Bronchial epithelial cell (primary cell): ENCODE measurements at places on chromosomes 6 and 20. TPM values are rescaled to one million over a fixed set of nuclear protein-coding genes. Genes with fewer than 3 reads are reported as not detected.

Gene TFAP2D
- not detected in 2 replicates for total RNA-seq

GRCh38 chr20:40741507-40742106, 52.6 kb upstream of the MAFB start:
- DNase-seq: peak; percentile 49

DNA sequence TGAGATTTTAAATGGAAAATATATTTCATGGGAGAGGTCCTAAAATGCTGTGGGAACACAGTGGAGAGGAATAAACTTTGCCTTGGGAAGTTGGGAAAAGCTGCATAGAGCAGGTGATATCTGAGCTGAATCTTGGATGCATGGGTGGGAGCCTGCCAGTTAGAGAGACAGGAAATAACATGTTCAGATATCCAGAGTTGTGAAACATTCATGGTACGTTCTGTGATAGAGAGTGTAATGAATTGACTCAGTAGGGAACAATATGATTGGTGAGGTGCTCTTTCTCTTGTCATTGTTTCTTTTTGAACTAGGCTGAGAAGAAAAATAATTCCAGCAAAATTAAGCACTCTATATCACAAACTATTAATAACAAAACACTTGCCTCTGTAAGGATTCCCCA, 72.8 kb downstream of the RPS12 start:
- DNase-seq: peak; percentile 86

Gene CBLN4
- total RNA-seq: not detected in 2 replicates

DNA sequence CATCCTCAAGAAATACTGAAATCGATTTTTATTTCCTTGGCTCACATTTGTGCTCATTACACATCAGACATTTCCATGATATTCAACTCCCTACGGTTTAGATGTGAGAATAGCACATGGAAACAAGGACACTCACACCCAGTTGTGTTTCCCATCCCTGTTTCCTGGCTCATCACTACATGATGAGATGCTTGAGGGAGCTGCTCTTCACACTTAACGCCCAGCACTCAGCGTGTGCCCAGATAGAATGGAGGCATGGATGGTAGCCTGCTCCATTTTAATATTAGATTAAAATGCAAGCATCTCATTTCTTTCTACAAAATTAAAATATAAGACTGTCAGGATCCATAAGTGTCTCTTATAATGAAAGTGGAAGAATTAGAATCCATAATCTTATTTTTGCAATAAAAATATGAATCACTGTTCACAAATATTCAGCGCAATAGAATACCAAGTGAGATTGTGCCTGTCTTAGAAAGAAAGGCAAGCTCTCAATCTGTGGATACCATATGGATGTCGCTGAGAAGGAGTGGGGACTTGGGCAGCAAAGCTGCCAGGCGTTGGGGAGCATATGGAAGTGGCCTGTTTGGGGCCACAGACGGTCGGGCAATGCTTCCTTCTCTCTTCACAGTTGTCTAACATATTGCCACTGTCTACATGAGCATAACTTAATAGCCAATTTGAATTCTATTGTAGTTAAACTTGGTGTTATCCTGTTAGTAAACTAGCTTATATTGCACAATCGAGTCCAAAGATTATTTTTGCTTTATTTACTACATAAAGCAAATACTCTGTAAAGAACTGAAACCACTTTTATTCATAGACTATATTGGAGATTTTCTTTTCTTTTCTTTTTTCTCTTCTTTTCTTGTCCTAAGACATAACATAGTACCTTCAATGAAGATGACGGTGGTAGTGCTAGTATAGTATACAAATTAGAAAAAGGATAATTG, 206.8 kb upstream of the QKI start:
- DNase-seq: no peak

DNA sequence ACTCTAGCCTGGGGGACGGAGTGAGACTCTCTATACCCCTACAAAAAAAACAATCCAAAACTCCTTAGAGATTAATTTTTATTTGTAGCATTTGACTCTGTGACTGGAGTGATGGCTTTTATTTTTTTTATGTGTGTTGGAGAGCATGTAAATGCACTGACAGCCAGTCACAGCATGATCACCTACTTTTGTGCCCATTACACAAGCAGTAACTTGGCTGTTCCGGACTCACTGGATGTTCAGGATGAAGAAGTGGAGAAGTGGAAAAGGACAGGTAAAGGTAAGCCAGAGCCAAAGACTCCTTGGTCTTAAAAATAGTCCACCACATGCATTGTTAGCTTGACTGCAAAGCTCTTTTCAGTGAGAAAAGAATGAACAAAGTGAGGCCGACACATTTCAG, 222.6 kb downstream of the FOXC1 start:
- peak; percentile 7 for DNase-seq

GRCh38 chr6:151763938-151764680, 43.4 kb upstream of the ESR1 start:
- DNase-seq: peak; percentile 93

Gene DPPA5
- total RNA-seq: not detected in 2 replicates

DNA sequence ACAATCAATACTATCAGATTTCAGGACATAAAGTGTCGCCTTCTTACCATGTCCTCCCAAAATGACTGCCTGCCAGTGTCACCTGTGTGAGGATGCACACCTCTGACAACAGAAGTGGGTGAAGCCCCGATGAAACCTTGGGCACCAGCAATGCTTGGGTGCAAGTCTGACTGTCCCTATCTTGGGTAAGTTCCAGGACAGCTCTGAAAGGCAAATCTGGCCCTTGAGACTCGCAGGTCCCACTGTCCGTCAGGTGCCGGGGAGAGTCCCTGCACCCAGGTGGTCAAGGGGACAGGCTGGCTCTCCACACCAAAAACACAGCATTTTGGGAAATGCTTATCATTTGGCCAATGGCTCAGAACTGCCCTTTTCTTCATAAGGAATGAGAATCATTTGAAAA, 43.3 kb downstream of the EZR start:
- DNase-seq: no peak

DNA sequence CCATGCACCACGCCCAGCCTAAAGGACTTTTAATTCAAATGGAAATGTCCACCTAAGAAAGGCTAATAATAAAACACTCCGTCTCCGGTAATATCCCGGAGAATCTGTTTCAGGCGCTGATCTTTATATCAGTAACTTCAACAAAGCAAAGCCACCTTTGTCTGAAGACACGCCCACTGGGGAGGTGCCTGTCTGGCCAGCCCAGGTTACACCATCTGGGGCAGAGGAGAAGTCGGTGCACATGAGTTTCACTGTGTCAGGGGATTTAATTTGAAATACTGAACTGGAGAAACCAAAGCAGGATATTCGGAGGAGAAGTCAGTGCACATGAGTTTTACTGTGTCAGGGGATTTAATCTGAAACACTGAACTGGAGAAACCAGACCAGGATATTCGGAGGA, 9.4 kb downstream of the SERPINB6 start:
- DNase-seq: no peak

Gene HLA-F
- 14.2 and 24.2 TPM in 2 replicates for total RNA-seq

Gene PRICKLE4
- total RNA-seq: 0.53 and 0.90 TPM in 2 replicates

DNA sequence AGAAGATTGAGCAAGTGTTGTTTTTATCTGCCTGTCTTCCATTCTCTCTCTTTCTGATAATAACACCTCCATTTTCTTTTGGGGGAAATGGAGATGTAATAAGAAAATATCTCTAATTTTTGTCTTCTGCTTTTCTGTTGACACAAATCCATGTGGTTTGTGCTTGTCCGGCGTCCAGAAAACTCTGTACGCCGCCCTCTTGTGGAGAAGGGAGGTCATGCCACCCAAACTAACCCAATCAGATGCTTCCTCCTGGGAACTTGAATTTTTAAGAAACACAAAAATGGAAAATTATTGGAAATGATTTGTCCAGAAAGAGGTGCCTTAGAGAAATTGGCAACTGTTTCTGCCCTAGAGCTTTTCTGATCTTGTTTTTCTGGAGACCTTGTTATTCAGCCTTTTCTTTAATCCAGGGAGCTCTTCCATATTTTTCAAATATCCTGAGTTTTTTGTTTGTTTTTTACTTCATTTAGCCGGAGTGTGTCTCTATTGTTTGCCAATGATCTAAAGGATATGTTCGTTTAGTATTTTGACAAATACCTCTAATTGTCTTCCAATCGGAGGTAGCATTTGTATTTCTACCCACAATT, 17.8 kb upstream of the FNDC1 start:
- DNase-seq: peak; percentile 54

GRCh38 chr20:36541227-36541767, at the start of gene MYL9:
MYL9 (plus strand) TSS chr20:36541519; CDS start chr20:36544885, 3,366 bp downstream.
- DNase-seq: no peak

DNA sequence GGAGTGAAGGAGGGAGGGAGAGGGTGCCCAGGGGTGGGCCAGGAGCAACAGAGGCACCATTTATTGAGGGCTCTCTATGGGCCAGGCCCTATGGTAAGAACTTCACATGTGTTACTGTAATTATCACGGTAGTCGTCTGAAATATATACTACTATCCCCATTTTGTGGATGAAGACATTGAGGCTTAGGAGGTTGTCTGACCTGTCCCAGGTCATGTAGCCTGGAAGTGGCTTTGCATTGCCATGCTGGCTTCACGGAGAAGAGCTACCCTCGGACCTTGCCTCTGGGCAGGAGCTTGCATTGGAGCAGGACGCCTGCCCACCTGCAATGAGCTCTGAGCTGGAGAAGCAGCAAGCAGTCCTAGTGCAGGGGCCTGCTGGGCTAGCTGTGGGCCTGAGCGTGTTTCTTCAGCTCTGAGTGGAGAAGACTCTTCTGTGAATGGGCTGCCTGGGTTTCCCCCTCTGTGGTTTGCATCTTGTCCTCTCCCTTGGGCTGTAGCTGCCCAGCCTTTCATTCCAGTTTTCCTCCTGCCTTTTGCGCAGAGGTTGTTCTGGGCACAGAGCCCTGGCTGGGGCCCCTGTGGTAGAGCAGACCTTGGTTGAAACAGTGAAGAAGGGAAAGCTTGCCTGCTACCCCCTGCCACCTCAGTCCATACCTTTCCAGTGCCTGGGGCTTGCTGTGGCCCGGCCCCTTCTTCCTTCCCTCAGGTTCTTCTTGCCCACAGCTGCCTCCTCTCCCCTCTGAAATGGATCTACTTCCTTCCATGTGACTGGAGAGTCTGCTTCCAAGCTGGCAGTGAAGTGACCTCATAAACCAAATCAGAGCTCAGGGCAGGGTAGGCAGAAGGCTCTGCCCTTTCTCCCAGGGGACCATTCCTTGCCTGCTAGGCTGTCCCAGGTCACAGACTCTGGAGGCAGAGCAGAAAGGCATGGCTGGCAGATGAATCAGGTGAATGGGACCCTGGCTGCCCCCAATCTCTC, 24.1 kb upstream of the SRF start:
- no peak for DNase-seq

- DNase-seq: no peak
Observed at GRCh38 chr20:48350313-48350988, 477.3 kb downstream of the PREX1 start.

DNA sequence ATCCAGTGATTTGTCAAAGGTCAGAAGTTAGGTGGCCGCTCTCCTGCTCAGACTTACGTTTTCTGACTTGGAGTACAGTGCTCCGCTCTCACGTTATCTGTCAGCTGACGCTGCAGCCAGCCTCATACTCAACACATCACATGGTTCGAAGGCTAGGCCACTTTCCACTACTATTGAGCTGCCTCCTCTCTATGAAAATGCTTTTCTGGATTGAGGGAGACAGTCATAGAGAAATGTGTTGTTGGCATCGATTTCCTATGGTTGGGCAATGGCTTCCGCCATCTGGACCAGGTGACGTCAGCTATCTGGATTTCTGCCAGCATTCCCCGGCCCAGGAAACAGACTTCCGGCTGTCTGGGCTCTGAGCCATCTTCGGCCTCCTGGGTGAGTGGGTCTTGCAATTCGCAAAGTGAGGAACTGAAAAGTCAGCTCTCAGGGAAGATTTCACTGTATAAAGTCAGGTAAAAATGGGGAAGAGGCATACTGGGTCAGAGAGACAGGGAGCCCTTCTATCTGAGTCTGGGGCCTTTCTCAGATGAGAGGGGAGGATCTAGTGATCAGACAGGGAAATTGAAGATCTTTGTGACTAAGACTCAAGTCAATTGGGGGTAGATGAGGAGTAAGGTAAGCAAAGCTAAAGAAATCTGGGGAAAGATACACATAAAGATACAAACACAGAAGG, 37.5 kb upstream of the IER3 start:
- DNase-seq: peak; percentile 99

DNA sequence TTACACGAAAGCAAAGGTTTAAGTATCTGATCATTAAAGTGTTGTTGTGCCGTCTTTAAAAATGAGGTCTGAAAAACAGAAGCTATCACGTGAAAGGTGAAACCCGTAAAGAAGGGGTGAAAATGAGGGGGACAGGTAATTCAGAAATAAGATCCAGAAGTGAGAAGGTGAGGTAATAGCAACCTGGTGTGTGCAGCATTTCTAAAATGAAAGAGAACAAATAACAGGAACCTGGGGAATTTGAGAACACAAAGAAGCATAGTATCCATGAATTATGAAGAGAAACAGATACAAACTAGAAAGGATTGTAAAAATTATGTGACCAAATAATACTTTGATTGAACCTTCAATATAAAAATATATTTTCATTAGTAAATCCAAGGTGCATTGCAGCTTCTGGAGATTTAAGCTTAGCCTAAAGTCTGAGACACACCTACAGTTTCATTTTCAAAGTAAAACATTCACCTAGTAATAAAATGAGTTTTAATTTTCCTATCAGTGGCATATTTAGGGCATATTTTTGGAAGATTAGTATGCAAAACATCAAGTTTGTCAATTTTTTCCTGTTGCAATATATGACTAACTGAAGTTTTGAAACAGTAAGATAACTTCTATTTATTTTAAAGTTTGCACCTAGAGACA, 1.4 kb downstream of the HEY2 start:
- no peak for DNase-seq

DNA sequence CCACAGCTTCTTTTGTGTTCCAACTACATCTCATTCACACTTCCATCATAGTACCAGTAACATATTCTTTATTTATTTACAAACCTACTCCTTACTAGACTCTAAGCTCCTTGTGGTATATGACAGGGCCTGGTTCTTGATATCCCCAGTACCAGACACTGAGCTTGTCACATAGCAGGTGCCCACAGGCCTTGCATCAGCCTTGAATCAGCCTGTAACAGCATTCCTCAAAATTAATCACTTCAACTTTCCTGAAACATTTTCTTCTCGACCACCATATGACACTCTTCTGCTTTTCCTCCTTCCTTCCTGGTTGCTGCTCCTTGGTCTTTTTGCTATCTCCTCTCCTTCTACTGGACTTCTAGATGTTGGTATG, 24.7 kb upstream of the SRPK1 start:
- DNase-seq: peak; percentile 33

DNA sequence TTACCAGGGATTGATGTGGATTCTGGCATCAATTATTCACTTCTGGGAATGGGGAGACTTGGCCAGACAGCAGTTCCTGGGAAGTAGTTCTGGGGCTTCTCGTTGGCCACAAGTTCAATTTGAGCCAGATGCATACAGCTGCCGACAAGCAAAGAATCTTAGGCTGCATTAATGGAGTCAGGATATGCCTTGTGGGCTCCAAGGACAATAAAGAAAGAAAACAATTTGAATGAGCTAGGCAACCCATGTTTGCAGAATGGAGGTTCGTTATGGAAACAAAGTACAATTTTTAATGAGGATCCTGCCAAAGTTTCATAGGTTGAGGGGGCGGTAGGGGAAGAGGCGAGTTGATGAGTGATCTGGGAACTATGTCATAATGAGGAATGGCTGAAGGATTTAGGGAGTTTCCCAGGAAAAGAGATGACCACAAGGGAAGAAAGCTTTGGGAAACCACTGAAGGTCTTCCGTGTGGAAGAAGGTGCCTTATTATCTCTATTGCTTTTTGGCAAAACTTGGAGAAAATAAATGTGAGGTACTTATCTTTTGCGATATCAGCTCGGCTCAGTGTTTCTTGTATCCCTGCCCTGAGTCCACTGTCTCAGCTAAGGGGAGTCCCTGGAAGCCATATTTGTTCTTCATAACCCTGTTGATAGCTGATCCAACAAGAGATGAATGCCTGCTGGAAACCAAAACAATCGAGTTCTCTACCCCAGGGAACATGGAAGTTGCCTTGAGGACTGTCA, 181.0 kb upstream of the ZNF217 start:
- peak; percentile 93 for DNase-seq

GRCh38 chr6:161394437-161394836, 120.6 kb upstream of the AGPAT4 start:
- DNase-seq: no peak
